Uterus (tissue), 4 donors: ENCODE measurements at places on chromosomes 5 and 9.
A peak's percentile ranks its signal among the peaks of the same experiment; 100 is the strongest.

DNA sequence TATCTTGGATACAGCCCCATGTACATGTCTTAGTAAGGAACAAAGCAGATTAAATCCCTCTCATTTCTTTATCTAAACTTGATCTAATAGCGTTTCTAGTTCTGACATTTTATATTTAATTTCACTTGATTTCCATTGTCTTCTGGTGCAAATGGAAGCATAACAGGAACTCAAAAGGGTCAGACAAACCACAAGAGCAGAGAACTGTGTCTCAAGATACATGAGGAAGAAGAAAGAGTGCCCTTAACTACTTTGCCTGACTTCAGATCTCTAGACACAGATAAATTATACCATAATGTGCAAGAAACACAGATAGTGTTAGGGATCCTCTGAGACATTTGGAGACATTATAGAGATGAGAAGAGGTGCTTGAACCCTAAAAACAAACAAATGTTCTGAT lies 20.7 kb upstream of the STX17 start:
- no peaks in the 10 kb centered on the region for H3K4me1 ChIP-seq
- H3K4me3 ChIP-seq: no peak overlapping the region
- DNase-seq: no peak
- no peak overlapping the region for H3K27ac ChIP-seq
- H3K36me3 ChIP-seq: no peaks in the 10 kb centered on the region
- no peaks in the 10 kb centered on the region for H3K27me3 ChIP-seq

DNA sequence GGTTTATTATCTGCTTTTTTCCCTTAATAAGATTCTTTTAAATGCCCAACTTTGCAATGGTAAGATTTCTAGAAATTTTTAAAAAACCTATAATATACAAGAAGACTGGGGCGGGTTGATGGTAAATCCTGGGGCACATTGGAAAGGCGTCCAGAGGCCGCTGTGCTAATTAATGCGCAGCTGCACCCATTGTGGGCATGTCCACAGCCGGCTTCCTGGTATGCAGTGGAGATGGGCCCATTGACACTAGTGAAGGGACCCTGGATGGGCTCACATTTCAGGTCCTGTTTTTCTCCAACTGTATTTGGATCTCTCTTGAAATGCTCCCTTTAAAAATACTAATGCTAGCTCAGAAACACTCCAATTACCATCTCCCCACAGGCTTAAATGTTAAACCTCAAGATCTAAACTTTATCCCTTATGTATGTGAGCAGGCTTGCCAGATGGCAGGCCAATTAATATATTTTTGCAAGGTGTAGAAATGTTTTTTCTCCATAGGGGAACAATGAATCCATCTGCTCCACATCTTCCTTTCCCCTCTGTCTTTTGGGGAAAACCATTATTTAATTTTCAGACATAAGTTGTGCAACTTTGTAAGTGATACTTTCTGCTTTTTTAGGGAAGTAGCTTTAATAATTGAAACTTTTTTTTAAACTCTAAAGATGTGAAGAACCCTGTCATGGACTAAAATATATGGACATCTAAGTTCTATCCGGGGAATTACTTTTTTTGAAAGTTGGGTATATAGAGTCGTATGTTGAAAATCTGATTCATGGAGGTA lies 177.3 kb downstream of the CD180 start:
- H3K4me1 ChIP-seq: peaks cover 5% of the 10 kb centered on the region
- no peak overlapping the region for H3K27ac ChIP-seq
- H3K27me3 ChIP-seq: no peaks in the 10 kb centered on the region
- no peak for DNase-seq
- H3K4me3 ChIP-seq: no peak overlapping the region
- no peaks in the 10 kb centered on the region for H3K36me3 ChIP-seq

- no peaks in the 10 kb centered on the region for H3K27me3 ChIP-seq
- H3K4me3 ChIP-seq: no peak overlapping the region
- H3K27ac ChIP-seq: no peak overlapping the region
These were observed 351.9 kb downstream of the NFIB start for GRCh38 chr9:13962006-13962405.

DNA sequence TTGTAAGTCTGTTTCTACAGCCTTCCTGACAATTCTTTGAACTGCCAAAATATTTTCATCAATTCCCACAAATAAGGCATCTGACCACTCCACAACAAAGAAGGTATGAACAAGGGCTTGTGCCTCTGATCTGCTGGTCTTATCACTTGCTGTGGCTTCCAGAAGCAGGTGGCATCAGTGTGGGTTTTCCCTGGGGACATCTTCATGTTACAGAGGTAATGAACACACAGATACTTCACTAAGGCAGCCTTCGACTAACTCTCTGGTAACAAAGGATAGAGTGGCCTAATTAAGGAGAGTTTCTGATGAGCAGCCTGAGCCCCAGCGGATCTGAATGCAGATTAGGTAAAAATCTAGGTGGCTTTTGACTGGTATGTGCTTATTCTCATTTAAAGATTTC lies 15.2 kb upstream of the ERAP2 start:
- H3K4me3 ChIP-seq: no peak overlapping the region
- no peak for DNase-seq
- H3K36me3 ChIP-seq: no peaks in the 10 kb centered on the region
- no peaks in the 10 kb centered on the region for H3K4me1 ChIP-seq
- no peaks in the 10 kb centered on the region for H3K27me3 ChIP-seq

- no peaks in the 10 kb centered on the region for H3K4me1 ChIP-seq
- DNase-seq: no peak
- H3K4me3 ChIP-seq: no peak overlapping the region
- no peak overlapping the region for H3K27ac ChIP-seq
These were observed 197.4 kb upstream of the IL12B start for GRCh38 chr5:159527546-159528254.

DNA sequence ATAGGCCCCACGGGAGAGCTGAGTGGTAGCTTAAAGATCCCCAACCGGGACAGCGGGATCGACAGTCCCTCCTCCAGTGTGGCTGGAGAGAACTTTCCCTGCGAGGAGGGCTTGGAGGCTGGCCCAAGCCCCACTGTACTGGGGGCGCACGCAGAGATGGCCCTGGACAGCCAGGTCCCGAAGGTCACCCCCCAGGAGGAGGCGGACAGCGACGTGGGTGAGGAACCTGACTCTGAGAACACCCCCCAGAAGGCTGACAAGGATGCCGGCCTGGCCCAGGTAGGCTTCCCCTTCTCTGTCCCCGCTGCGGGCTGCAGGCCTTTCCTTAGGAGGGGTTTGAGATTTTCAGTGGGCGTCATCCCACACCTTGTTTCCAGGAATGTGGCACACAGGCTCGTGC lies 29.1 kb downstream of the FGD3 start:
- no peak for DNase-seq
- no peaks in the 10 kb centered on the region for H3K36me3 ChIP-seq

- no peaks in the 10 kb centered on the region for H3K36me3 ChIP-seq
- DNase-seq: no peak
- no peak overlapping the region for H3K4me3 ChIP-seq
- H3K4me1 ChIP-seq: no peaks in the 10 kb centered on the region
These were observed 89.6 kb upstream of the CACNA1B start for GRCh38 chr9:137787786-137788505.

- no peak for DNase-seq
- no peaks in the 10 kb centered on the region for H3K36me3 ChIP-seq
- H3K4me1 ChIP-seq: no peaks in the 10 kb centered on the region
- H3K27ac ChIP-seq: no peak overlapping the region
These were observed 45.2 kb downstream of the HSD17B3 start for GRCh38 chr9:96256800-96257199.

- H3K27ac ChIP-seq: peak overlapping the region; percentile 90
- no peaks in the 10 kb centered on the region for H3K4me1 ChIP-seq
- no peaks in the 10 kb centered on the region for H3K36me3 ChIP-seq
- DNase-seq: peak; percentile 42
- peak overlapping the region; percentile 50 for H3K4me3 ChIP-seq
These were observed 36.4 kb upstream of the ADAMTSL1 start for GRCh38 chr9:18437315-18438201.

DNA sequence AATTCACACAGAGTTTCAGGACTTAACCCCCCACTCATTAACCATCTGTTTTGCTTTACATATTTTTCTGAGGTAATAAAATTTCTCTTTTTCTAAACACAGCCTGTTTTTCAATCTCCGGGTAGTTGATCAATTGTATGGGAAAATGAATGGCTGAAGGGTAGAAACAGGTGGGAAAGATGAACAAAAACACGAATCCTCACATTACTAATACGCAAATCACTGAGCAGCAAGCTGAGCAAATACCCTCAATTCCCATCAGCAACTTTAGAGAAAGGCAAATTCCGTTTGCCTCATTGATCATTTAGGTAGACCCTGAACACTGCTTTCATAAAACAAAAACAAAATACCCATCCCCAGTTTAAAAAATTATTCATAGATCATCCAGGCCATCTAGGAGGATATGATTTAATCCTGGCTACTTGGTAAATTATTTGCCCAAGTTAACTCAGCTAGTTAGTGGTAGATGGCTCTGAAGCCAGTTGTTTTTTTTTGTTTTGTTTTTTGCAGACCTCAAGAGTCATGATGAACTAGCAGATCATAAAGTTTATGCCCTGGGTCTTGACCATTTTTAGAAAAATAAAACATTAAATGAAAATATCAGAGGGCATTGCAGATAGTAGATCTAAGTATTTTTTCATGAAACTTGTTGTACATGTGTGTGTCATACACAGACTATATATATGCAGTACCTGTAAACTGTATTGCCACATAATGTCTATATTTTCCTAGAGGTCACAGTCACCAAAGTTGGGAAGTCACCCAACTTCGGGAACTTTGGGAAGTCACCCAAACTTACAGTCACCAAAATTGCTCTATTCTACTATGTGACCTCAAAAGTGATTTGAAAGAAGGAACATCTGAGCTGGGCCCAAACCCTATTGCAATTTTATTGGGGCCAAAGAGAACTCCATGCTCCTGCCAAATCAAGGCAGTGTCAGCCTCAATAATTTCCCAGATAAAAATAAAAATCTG lies 1.6 kb upstream of the CD274 start:
- H3K4me3 ChIP-seq: no peak overlapping the region
- no peaks in the 10 kb centered on the region for H3K4me1 ChIP-seq
- no peak for DNase-seq

- no peak overlapping the region for H3K27ac ChIP-seq
- no peaks in the 10 kb centered on the region for H3K36me3 ChIP-seq
- no peak overlapping the region for H3K4me3 ChIP-seq
- H3K27me3 ChIP-seq: no peaks in the 10 kb centered on the region
- DNase-seq: no peak
- no peaks in the 10 kb centered on the region for H3K4me1 ChIP-seq
These were observed 12.2 kb upstream of the ZNF367 start for GRCh38 chr9:96430377-96430776.

DNA sequence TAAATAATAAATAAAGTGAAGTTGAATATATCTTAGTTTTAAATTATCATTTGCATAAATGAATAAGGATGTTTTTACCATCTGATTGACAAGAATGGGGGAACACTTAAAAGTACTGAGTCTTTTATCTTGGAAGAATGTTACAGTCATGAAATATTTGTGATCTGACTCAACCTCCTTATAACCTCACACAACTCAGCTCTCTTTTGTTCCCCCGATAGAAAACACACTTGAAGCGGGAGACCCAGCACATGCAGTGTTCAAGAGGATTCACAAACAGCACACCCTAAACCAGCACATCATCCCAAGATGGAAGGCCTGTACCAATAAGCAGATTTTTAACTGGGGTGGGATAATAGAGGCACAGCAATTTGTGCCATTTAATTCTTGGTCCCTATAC lies 15.5 kb downstream of the BAAT start:
- DNase-seq: no peak
- H3K4me1 ChIP-seq: no peaks in the 10 kb centered on the region
- H3K4me3 ChIP-seq: no peak overlapping the region
- H3K27me3 ChIP-seq: no peaks in the 10 kb centered on the region
- no peak overlapping the region for H3K27ac ChIP-seq

- H3K4me3 ChIP-seq: no peak overlapping the region
- no peaks in the 10 kb centered on the region for H3K27me3 ChIP-seq
- no peak for DNase-seq
- peaks cover 15% of the 10 kb centered on the region for H3K4me1 ChIP-seq
- H3K27ac ChIP-seq: peak overlapping the region; percentile 82
- H3K36me3 ChIP-seq: no peaks in the 10 kb centered on the region
These were observed 47.2 kb downstream of the STOM start for GRCh38 chr9:121322737-121323448.
